ENCODE measurements at places on chromosomes 1 and 21.

- DNase-seq: no peak
Measured at GRCh38 chr1:187433598-187433997, 604.8 kb downstream of the PLA2G4A start.

- no peak for DNase-seq
Measured at GRCh38 chr1:169943963-169944526, 50.3 kb upstream of the SCYL3 start.

DNA sequence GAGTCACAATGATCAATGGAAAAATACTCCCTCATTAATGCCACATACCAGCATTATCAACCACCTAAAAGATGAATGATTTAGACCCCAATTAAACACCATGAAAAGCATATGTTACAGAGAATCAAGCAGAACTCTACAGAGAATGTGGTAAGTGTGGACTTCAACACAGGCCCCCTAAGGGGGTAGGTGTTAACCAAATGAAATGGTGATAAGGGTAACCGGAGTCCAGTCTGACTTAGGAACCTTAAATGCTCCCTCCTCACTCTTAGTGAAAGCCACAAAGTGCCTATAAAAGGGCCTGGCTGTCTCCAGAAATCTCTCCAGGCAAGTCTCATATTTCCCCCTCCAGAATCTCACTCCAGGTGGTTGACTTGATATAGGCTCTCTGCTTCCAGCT is 149.2 kb upstream of the FOXD3 start:
- DNase-seq: no peak

DNA sequence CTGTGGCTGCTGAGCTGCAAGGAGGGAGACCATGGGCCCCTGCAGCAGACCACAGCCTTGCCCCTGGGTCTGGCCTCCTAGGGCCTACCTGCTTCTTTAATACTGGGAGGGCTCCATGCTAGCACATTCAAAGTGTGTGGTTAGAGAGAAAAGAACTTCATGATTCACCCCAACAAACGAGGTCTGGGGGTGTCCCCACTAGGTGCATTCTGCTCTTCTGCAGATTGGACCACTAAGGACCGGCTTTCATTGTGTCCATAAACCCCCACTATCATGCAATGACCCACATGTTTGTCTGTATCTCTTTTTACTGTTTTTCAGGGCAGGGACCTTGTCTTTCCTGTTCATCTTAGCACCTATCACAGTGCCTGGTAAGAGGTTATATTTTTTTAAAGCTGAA is 185.4 kb downstream of the OMA1 start:
- no peak for DNase-seq

GRCh38 chr1:118987468-118988185 is 516 bp downstream of the TBX15 start:
- no peak for DNase-seq

DNA sequence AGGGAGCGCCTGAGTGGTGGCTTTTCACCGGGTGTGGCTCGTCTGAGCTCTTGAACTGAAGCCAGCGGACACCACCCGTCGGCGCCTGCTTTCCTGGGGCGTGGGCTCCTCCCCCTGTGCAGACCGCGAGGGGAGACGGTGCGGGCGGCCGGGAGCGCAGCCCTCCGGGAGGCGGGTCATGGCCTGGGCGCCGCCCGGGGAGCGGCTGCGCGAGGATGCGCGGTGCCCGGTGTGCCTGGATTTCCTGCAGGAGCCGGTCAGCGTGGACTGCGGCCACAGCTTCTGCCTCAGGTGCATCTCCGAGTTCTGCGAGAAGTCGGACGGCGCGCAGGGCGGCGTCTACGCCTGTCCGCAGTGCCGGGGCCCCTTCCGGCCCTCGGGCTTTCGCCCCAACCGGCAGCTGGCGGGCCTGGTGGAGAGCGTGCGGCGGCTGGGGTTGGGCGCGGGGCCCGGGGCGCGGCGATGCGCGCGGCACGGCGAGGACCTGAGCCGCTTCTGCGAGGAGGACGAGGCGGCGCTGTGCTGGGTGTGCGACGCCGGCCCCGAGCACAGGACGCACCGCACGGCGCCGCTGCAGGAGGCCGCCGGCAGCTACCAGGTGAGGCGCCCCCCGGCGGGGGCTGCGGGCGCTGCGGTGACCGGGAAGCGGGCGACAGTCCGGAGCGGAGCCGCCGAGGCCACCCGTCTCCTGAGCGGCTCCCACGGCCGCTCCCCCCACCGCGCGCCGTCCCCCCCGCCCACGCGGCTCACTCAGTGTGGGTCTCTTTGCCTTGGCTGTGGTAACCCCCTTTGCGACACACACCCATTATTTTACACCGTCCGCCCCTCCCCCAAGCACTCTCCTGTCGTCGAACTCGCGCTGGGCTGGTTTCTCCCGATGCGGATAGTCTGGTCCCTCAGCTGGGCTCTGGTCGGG is at the start of gene TRIM58:
Gene TRIM58, plus strand, starts transcription at position 119 of the 916 bp plus-strand sequence. Its CDS starts 60 bp downstream, at position 179.
- DNase-seq: no peak

- DNase-seq: no peak
Measured at GRCh38 chr1:234925440-234926263, 203.0 kb downstream of the TOMM20 start.

- DNase-seq: no peak
Measured at GRCh38 chr1:46517932-46518498, 28.4 kb downstream of the DMBX1 start.

Measured in stimulated activated CD8-positive, alpha-beta memory T cell treated with anti-CD3 and anti-CD28 coated beads, Interleukin-4, amount 100 ng/mL, for 1 hour (primary cell).